Brain (organoid and tissue), 16 donors: ENCODE measurements at places on chromosomes 2 and 18. TPM values are rescaled to one million over a fixed set of nuclear protein-coding genes. Genes with fewer than 3 reads are reported as not detected.

- DNase-seq, result peak; percentile 82
These were observed 9.6 kb upstream of the LRP1B start for GRCh38 chr2:142140434-142140845.

- no peak for DNase-seq
These were observed 168.6 kb downstream of the RAPGEF4 start for GRCh38 chr2:172904236-172904635.

- DNase-seq, result no peak
These were observed 3.5 kb downstream of the CWC22 start for GRCh38 chr2:180003559-180003958.

DNA sequence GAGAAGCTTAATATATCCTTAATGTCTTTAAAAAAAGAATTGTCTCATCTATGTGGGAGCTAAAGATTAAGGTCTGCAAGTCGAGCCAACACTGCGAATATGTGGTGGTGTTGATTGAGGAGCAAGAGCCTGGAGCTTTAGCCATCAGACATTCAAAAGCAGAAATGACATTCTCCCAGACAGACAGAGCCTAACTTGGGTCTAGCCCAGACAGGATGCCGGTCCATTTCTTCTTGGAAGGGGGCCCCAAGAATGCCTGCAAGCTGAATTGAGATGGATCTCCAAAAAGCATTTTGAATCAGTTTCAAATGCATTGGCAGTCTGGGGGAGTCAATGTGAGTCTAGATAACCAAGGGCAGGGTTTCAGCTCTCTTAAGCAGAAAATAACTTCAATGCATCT, 30.1 kb upstream of the EML4 start:
- no peak for DNase-seq

DNA sequence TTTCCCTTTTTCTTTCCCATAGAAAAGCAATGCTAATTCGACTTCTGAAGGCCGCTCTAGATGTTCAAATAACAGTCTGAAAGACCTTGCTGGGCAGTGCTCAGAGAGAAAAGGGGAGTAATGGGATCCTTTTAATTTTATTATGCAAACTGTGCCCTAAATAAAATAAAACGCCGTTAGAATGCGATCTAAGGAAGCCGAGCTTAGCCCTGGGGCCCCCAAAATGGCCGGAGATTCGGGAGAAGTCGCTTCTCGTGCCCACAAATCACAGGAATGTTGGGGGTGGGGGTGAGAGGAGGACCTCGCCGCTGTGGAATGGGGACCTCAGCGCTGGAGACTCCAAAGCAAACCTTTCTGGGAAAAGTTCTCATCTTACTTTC, 8.4 kb upstream of the POU3F3 start:
- DNase-seq, result peak; percentile 69

DNA sequence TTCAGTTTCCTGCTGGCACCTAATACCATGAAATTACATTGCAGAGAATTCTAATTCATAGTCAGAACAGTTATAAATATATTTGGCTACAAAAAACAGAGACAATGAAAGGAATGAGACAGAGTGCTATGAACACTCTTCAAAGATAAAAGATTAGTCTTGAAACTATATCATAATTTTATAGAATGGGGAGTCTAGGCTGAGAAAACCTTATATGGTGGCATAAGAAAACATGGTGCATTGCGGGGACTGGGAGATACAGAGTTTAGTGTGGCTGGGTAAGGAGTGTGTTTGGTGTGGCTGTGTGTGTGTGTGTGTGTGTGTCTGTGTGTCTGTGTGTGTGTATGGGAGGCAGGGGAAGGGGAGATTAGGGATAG, 64.5 kb upstream of the CTLA4 start:
- no peak for DNase-seq

DNA sequence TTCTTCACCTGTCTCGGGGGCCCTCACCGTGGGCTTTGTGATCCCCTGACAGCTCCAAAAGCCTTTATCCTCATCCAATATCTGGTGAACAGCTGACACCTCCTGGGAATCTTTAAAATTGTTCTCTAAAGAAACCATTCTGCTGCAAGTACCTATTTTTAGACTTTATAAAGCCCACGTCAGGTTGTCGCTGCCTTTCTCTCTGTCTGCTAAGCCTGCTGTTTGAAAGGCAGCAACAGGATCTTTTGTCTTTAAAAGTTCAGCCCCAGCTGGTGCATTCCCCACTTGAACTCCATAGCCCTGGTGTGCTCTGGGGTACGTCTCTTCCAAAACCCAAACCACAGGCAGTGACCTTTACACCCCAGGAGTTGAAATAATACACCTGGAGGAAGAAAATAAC, 145.0 kb downstream of the NEDD4L start:
- no peak for DNase-seq

- DNase-seq, result peak; percentile 16
These were observed 570.5 kb upstream of the SOX11 start for GRCh38 chr2:5121642-5122041.

DNA sequence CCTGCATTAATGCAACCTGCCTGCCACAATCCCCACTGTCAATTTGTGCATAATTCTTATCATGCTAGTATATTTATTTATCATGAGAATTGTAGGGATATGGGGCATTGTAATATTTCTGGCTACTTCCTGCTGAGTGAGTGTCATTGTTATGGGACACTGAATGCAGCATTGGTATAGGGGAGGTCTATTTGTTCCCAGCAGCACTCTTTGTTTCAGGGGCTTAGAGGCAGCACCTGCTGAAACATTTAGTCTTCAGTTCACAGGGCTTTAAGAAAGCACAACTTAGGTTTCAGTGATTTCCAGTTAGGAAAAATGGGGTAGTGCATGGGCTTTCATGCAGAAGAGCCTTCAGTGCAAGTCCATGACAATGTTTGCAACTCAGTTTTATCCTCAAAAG, 23.6 kb downstream of the SULT1C3 start:
- DNase-seq, result no peak

DNA sequence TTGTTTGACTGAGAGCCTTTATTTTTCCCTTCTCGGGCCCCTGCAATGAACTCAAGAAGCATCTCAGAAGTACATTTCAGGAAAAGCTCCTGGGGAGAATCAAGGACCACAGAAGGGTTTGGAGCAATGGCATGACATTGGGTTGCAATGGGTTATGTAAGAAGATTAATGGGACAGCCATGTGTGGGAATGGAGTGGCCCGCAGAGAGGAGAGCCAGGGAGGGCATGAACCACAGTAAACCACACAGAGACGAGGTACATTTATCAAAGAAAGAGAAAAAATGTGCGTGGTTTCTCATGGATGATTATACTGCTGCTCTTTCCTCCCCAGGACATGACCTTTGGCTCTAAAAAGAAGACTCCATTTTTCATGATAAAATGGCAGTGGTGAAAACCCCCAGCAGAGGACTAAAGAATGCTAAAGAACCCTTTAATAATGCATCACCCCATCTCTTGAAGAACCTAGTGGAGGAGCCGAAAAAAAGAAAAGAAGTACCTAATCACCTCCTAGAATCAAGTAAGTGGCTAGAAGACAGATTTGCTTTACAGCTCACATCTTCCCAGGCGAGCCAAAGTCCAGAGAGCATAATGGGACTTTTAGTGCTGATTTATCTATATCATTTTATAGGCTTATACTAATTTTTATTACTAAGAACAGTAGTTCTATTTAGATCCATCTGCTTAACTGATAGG, 1.7 kb downstream of the CFAP221 start:
- no peak for DNase-seq

DNA sequence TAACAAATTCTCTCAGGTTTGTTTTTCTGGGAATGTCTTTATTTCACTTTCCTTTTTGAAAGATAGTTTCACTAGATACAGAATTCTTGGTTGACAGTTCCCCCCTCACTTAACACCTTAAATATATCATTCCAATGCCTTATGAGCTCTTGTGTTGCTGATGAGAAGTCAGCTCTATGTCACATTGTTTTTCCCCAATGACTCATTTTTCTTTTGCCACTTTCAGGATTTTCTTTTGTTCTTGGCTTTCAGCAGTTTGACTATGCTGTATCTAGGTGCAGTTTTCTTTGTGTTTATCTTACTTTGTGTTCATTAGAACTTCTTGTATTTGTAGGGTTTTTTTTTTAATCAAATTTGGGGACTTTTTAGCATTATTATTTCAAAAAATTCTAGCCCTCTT, 5.6 kb upstream of the RALBP1 start:
- no peak for DNase-seq

DNA sequence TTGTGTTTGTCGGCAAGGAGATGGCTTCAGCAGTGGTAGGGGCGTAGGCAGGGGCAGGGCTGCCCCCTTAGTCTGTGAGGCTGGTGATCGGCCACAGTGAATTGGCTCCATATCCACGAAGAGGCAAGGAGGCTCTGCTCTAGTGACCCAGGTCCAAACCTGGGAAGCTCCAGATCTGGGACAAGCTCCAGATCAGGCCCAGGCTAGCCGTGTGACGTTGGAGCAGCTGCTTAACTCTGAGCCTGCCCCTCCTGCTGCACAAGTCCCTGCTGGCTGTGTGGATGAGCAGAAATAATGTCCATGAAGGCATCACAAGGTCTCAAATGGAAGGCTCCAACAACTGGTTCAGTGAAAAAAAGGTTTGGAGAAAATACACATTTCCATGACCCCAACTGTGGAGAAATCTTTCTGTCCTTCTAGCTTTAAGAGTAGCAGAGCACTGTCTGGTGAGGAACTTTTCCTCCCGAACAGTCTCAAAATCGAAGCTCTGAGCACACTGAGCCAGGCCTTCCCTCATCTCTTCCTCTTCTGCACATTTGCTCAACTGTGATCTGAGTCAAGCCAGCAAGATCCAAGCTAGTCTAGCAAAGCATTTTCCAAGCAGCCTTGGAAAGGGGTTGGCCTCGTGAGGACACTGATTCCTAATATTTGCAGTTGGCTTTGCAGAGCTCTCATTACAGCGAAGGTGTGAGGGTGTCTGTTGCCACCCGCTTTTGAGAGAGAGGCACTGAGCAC, 67.0 kb upstream of the TCF7L1 start:
- no peak for DNase-seq

DNA sequence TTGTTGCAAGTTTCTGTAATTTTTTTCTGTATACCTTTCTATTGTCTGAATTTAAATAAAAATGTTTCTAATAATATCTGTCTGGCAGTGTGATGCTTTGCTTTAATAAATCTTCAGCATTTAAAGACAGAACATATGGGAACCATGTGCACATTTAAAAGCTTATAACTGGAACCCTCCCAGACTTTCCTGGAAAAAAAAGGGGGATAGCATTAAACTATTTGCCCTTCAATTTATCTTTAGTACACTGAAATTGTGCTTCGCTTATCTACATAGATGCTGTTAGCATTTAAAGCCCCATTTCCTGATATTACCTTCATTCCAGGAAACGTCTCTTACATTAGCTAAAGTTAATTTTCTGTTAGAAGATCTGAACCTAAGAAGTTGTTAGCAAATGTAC, 64.6 kb downstream of the ZC3H6 start:
- DNase-seq, result no peak

- DNase-seq, result peak; percentile 96
These were observed 115.3 kb downstream of the METTL8 start for GRCh38 chr2:171318463-171318934.

DNA sequence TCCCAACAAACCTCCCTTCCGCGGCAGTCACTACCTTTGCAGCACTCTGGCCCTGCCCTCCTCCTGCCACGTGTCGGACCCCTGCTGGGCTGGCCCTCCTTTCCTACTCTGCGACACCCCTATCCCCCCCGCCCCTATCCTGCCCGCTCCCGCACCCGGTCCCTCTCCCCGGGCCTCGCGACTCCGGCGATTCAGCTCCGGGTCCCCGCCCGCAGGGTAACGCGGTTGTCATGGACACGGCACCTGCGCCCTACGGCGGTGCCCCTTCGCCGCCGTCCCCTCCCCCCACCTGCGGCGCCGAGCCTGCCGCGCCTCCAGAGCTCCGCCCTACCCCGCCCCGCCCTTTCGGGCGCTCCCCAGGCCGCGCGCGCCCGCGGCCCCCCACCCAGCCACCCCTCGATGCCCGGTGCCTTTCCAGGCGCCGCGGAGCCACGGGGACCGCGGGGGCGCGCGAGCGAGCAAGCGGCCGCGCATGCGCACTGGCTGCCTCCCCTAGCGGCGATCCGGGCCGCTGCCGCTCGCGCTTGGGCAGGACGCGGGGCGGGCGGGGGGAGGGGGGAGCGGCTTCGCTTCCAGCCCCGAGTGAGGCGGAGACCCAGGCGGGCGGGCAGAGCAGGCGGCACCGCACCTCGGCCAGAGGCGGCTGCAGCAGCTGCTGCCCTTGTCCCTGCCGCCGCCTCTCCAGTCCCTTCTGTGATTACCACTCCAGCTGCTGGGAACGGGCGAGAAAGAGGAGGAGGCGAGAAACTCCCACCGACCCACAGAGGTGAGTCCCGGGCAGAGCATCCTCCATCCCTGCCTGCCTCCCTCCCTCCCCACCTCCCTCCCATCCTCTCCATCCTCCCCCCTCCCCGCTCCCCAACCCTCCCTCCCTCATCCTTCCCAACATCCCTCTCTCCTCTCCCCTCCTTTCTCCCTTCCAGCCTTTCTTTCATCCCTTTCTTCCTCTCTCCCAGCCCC, at the start of gene CTNNA2:
Gene CTNNA2, plus strand, starts transcription at position 610 of the 960 bp plus-strand sequence.
- peak; percentile 97 for DNase-seq

GRCh38 chr2:68177541-68177940, 19.9 kb downstream of the PNO1 start:
- no peak for DNase-seq

DNA sequence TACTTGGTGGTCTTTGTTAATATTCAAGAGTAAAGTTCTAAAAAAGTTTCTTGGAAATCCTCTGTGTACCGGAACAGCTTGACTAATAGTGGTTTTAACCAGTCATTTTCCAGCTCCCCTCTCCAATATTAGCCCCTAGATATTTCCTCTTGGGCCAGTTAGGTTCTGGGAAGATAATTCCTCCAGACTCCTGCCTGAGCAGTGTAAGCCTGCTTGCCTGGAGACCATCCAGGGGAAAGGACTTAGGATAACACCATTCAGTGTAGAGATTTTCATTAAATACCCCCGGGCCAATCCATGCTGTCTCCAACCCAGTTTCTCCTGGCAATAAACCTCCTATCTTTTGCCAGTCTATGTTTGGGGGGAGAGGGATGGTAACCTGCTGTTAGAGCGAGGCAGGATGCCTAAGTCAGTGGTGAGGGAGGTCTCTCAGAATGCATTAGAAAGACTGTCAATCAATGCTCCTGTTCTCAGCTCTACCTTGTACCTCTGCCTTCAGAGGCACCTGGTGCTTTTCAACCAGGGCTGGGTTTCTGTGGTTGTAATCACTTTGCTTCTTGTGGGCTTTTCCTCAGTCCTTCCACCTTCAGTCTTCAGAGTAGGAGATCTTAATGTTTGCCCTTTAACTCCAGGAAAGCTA, 186.4 kb downstream of the RNF152 start:
- DNase-seq, result no peak

DNA sequence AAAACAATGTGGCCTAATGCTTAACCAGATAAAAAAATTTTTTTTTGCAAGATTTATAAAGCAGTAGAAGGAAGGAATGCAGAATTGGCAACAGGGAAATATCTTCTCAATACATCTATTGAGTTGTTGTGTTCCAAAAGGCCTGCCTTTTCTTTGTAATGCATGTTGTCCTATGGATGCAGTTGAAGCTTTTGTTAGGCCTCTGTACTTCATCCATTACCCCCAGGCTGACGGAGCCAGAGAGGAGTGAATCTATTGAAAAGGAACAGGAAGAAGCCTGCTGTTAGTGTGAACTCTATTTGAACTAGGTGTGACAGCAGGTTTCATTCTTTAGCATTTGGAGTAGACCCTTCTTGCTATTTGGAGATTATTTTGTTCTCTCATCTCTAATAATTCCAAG, 56.5 kb downstream of the MTX2 start:
- no peak for DNase-seq

Gene ITSN2
- polyA plus RNA-seq, result 6.1 TPM

Gene NOP58
- 10.1 TPM for polyA plus RNA-seq

Gene ORC4
- 17.4 TPM for polyA plus RNA-seq

Gene KCNK3
- polyA plus RNA-seq, result 6.8 TPM

Gene NAT8
- polyA plus RNA-seq, result not detected

Gene CPO
- polyA plus RNA-seq, result not detected

Gene FAHD2B
- polyA plus RNA-seq, result 26.8 TPM
